Stimulated activated CD4-positive, alpha-beta T cell treated with anti-CD3 and anti-CD28 coated beads, TNF-alpha, amount 100 ng/mL, for 48 hours (primary cell): ENCODE measurements at places on chromosomes 3 and 15.

- no peak for DNase-seq
Measured at GRCh38 chr3:126858401-126858800, 124.5 kb upstream of the PLXNA1 start.

DNA sequence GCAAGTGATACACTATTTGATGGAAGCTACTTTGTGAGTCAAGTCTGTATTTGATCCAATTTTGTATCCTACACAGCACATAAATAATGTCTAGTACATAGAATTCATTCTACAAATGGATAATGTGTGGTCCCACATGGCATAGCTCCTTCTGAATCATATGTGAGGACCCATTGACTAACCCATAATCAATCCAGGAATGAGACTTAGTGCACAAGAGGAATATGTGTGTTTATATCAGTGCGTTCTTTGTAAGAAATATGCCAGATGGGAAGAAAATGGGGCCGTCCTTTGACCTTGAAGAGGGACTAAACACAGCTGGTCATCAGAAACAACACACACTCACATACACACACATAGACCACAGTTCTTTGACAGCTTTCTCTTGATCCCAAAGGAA, 282.7 kb upstream of the SEMA6D start:
- no peak for DNase-seq

- no peak for DNase-seq
Measured at GRCh38 chr3:9081184-9081818, 118.0 kb upstream of the RAD18 start.

DNA sequence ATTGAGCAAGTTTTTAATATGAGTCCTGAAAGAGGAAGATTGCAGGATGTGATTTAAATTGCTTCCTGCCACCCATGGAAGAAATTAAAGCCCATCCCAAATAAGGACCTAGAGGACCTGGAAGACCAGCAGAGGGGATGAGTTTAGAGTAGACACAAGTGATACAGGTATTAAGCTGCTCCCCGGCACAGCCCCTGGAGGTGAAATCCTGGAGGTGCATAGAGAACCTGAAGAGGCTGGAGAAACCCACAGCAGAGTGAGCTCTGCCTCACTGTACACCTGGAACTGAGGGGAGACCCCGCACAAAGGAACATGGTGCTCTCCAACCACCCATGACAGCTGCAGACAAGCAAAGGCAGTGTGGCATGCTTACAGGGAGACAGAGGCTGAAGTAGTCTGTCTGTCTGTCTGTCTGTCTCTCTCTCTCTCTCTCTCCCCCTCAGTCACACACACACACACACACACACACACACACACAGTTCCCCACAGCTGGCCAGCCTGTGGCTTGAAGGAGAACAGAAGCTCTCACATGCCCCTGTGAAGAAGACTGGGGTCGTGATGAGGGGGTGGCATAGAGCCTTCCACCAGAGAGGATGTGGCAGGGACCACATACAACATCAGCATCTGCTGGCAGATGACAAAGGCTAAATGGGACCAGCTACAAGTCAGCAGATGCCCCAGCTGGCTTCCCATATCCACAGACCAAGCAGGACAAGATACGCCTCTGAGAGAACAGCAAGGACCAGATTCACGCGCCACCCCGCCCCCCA, 38.1 kb downstream of the FSIP1 start:
- no peak for DNase-seq

DNA sequence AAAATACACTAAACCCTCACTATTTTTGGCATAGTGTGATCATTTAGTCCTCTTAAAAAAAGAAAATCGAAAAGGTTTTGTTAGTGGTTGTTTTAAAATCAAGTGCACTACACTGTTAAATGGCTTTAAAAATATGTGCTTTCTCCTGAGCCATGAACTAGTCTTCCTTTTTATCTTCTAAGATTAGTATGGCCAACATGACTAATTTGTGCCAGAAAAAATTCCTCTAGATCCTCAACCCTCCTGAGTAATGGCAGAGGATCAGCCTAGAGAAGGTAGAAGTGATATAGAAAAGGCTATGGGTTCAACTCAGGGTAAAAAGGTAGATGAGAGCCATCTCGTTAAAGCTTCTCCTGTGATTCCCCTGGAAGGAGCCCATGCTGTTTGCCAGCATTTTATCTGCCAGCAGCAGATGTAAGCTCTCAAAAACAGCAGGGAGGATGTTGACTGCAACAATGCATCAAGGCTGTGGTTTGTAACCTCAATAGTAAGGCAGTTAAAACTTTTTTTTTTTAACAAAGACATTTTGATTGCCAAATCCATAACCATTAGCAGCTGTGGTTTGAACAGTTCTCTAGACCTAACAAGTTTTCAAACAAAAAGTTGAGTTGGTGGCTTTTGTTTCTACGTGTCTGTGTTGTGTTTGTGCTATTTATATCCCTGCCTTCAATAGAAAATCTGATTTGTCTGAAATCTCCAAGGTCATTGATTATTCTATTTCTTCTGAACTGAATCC, 30.2 kb upstream of the ZNF609 start:
- DNase-seq, result no peak

- no peak for DNase-seq
Measured at GRCh38 chr3:169256027-169256426, 407.5 kb downstream of the MECOM start.

DNA sequence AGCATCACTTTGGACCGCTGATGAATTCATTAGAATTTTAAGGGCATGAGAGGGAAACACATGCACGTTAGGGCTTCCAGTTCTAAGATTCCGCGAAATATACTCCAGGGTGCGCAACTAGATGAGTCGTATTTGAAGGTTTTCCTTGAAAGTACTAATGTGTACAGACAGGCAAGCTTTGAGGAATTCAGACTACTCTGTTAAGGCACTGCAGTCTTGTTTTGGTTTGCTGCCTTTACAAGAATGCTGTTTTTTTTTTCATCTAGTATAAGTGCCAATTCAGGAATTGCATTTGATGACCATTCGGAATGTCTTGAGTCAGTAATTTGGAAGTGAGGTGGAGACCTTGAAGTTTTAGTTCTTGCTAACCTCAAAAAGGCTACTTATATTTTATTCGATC, 19.1 kb downstream of the TRNT1 start:
- no peak for DNase-seq

GRCh38 chr3:115806501-115806900, 183.2 kb downstream of the GAP43 start:
- DNase-seq, result no peak

DNA sequence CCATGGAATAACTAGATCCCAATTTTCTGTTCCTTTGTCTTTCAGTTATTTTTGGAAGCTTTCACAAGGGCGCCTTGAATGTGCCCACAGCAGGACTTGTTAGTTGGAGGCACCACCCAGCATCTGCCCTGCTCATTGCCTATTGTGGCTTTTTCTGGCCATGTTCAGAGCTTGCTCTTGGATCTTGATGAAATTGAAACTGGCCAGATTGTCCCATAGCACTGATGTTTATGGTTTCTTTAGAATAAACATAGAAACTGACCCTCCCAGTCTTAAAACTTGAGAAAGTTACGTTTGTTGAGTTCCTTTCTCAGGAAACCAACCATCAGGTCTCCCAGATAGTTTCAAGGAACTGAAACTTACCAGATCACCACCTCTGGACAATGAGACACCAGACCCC, 474.7 kb downstream of the IL5RA start:
- no peak for DNase-seq

DNA sequence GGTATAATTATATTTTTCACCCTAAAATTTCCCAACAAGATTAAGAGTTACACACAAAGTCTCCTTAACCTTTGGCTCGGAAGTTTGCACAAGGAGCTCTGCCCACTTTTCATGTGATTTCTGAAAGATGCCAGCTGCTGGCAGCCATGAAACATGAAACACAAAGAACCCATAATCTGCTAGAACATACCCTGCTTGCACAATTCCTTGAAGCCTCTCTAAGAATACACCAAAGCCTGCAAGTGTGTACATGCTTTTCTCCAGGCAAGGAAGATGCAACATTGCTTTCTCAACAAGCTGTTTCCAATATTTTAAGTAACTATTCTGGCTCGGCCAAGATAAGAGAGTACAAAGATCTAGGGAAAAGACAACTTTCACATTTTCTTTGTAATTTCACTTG, 182.0 kb upstream of the WNT5A start:
- DNase-seq, result no peak

GRCh38 chr3:151869181-151869580, 4.3 kb upstream of the SUCNR1 start:
- no peak for DNase-seq

GRCh38 chr3:127034990-127035652, 52.2 kb downstream of the PLXNA1 start:
- DNase-seq, result no peak

- DNase-seq, result no peak
Measured at GRCh38 chr3:195558602-195559001, 15.5 kb upstream of the PPP1R2 start.

DNA sequence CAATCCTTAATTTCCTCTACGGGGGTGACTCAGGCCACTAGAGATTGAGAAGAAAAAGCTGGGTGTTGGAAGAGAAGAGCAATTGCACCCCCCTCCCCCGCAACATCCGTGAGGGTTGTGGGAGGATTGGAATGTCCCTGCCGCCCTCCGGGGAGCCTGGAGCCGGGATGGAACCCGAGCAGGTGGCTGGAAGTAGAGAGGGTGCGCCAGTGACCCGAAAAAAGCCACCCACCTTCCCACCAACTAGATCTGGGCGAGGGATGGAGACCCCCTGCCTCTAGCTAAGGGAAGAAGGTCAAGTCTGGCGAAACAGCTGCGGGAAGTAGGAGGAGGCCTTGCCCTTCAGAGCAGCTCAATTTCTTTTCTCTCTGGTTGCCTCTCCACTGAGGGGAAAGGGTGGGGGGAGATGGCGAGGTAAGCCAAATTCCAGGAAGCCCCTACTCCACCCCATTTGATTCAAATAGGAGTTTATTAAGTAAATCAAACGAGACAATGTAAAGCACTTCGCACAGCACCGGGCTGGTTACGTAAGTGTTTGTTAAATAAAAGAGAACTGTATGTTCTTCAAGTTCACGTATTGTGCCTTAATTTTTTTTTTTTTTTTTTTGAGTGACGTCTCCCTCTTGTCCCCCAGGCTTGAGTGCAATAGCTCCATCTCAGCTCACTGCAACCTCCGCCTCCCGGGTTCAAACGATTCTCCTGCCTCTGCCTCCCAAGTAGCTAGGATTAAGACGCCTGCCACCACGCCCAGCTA, 1.1 kb upstream of the WWTR1 start:
- no peak for DNase-seq
